Inflammatory macrophage treated with lipopolysaccharide for 1 hour (primary cell): ENCODE measurements at places on chromosomes 12 and 14.
A peak's percentile ranks its signal among the peaks of the same experiment; 100 is the strongest.

GRCh38 chr14:90960818-90961217, 99.6 kb downstream of the RPS6KA5 start:
- DNase-seq = no peak

- DNase-seq = no peak
Observed at GRCh38 chr14:35384455-35385041, 20.0 kb downstream of the NFKBIA start.

DNA sequence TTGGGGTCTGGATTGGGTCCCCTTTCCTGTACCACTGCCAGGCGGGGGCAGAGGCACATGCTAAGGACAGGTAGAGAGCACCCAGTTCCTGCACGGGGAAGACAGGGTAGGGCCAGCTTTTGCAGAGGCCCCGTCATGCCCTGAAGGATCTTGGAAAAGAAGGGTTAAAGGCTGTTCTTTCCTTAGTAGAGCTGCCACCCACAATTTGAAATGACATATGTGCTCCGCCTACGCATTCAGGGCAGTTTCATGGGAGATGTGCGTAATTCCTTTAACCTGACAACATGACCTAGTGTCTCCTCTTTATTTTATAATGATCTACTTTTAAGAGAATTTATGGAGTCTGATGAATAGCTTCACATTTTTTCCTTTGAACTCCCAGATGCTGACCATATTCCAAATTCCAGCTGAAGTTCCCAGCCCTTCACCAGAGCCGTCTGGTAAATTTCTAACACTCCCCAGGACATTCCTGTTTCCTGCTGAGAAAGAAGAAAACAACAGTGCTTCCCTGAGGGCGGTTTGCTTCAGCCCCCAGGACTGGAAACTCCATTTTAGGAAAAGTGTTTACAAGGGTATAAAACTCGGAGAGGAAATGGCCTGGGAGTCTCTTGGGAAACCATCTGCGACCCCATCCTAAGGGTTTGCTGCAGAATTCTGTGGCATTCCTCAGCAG, 58.9 kb upstream of the PLEKHG3 start:
- DNase-seq = peak; percentile 69

GRCh38 chr12:27762757-27763156, 17.3 kb upstream of the KLHL42 start:
- no peak for DNase-seq

DNA sequence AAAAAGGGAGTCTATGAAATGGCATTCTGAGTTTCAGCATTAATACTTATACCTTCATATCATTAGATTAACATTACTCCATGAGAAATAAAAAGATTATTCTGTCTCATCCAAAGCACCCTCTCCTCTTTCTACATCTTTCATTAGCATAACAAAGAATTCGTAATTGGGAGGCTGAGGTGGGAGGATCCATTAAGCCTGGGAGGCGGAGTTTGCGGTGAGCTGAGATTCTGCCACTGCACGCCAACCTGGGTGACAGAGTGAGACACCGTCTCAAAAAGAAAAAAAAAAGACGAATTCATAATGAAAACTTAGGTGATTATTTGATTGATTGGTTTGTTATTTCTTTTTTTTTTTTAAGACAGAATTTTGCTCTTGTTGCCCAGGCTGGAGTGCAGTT, 1.8 kb upstream of the CDK17 start:
- DNase-seq = no peak

- DNase-seq = no peak
Observed at GRCh38 chr12:51362747-51363342, 16.4 kb upstream of the CELA1 start.

- DNase-seq = peak; percentile 77
Observed at GRCh38 chr14:60981633-60982455, 799 bp downstream of the SLC38A6 start.

DNA sequence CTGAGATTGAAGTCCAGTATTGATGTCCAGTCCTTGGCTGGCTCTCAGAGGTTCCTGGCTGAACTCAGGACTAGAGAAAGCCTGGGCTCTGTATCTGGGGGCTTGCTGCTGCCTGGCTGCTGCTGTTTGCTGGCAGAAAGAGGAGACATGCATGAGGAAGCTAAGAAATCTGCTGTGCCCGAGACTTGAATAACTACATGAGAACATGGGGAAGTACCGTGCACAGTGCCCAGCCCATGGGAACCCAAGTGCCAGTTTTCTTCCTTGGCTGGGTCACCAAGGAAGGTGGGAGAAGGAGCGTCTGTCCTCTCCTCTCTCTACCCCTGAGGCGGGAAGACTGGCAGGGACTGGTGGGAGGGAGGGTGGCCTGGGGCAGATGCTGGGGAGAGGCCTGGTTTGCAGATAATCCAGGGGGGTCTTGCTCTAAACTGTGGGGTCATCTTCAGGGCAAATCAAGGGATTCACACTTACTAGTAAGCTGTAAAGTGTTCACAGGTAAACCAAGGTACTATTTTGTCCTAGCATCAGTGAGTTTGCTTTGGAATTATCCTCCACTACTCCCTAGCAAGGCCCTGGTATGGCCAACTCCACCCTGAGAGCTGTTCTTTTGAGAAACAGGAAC, 13.8 kb upstream of the ZFP36L1 start:
- DNase-seq = peak; percentile 58

DNA sequence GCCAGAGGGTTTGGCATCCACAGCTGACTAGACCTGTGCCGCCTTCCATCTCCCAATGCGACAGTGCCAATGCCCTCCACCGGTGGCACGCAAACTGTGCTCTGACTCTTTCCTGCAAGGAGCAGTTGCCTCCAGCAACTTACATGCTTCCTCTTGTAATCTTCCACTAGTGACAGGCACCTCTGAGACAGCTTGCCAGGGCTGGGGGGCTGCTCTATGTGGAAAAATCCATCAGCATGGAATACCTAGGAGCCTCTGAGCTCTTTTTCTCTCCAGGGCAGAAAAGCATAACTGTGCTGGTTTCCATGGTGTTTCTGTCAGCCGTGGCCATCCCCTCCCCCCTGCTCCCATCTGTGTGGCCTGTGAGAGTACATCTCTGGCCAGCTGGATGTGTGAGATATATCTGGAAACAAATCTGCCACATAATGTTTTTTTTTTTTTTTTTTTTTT, 110.6 kb downstream of the MYRFL start:
- DNase-seq = no peak

DNA sequence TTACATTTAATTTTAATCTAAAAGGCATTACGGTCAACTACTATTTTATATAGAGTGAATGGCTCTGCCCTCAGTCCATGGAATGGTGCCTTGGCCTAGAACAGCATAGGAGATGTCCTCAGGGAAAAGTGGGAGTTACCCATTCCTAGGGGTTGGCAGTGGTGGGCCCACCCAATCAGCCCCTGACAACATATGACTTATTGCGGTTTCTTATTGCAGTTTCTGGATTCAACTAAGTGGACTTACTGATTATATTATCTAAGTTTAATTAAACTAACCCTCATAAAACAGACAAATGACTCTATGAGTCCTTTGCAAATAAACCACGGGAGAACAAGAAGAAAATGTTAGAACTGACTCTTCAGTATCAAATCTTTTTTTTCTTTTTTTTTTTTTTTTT, 2.3 kb upstream of the PPP2R5E start:
- no peak for DNase-seq

GRCh38 chr12:109359131-109359690, 11.5 kb downstream of the MYO1H start:
- no peak for DNase-seq

GRCh38 chr14:77124345-77125280, 17.0 kb downstream of the ZDHHC22 start:
- peak; percentile 59 for DNase-seq

GRCh38 chr14:33259764-33260163, 321.1 kb downstream of the NPAS3 start:
- DNase-seq = no peak

- no peak for DNase-seq
Observed at GRCh38 chr12:52683575-52684300, 3.5 kb upstream of the KRT1 start.

GRCh38 chr12:22306311-22306710, 28.2 kb downstream of the ST8SIA1 start:
- DNase-seq = no peak

- no peak for DNase-seq
Observed at GRCh38 chr14:82757776-82758175, 1224.1 kb upstream of the SEL1L start.

DNA sequence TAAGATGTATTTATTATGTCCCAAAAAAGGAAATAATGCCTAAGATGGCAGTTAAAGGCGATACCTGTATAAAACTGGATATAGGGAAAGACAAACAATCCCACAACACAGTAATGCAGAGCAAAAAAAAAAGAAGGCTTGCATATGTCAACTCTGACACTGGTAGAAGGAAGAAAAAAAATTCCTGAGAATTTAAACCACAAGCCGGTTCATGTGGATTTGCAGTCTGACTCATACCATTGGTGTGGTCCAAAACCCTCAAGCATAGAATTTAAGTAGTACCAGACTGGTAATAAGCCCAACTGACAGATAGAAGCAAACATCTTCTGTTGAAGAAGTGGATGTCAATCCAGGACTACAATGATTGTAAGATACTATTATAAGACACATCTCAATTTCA, 7.2 kb downstream of the DNAI7 start:
- DNase-seq = no peak

DNA sequence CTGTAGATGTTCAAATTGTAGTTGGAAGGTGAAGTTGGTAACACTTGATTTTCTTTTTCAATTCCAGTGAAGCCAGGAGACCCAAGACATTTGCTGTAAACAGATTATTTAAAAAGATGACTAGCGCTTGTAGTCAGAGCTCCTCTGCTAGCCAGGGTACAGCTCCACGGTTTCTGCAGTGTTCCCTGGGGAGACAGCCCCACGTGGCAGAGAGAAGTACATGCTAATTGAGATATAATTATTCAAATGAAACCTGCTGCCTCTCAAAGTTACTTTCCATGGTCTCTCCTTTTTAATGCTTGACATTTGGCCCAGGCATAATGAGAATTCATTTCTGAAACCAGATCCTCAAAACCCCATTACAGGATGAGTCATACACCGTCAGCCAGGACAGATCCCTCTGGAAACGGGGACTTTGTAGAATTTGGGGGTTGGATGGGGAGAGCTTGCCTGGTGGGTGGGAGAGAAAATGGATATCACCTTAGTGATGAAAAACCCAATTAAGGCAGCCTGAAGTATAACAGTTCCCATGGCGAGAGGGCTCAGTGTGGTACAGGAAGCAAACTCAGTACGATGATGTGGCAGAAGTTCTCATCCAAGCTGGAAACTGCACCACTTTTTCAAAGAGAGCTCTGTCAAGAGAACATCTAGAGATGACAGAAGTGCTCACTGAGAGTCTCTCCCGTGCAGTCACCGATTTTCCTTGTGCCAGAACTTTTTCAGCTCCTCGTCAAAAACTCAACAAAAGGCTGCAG, 637.7 kb upstream of the TMEM132C start:
- no peak for DNase-seq

GRCh38 chr14:77950371-77951063, 150.6 kb downstream of the ADCK1 start:
- DNase-seq = no peak

DNA sequence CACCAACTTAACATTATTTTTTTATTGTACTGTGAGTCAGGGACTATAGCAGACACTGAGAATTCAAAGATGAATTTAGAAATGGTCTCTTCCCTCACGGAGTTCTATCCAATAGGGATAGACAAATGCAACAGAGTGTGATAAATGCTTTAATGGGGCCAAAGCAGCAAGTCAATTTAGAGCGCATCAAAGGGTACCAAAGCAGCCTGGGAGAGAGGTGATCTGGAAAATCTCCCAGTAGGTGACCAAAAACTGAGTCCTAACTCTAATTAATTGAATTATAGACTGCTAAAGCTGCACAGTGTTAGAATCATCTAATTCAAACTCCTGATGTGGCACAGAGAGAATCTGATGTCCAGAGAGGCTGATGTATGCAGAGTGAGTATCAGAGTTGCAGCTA, 2.6 kb downstream of the LIN7A start:
- DNase-seq = no peak

GRCh38 chr14:59091404-59091803, 97.1 kb upstream of the DAAM1 start:
- DNase-seq = no peak

- no peak for DNase-seq
Observed at GRCh38 chr14:86141966-86142365, 612.0 kb downstream of the FLRT2 start.

GRCh38 chr14:64213086-64213485, 81.1 kb downstream of the ESR2 start:
- no peak for DNase-seq

DNA sequence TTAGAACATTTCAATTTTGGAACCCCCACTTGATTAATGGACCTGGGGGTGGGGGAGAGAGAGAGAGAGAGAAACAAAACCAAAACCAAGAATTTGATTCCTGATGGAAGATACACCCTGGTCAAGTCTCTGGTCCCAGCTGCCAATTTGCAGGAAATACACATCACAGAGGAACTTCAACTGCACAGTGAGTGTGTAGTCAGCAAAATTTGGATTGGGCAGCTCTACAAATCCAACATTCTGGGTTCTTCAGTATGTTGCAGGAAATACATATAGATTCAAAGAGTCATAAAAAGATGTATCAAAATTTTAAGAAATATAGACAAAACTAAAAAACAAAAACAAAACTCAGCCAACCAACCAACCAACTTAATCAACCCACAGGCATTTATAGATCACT, 17.4 kb downstream of the DNAH10 start:
- DNase-seq = no peak

- DNase-seq = no peak
Observed at GRCh38 chr14:55889124-55889523, 229.1 kb upstream of the PELI2 start.

- DNase-seq = no peak
Observed at GRCh38 chr14:85003805-85004204, 526.1 kb upstream of the FLRT2 start.

DNA sequence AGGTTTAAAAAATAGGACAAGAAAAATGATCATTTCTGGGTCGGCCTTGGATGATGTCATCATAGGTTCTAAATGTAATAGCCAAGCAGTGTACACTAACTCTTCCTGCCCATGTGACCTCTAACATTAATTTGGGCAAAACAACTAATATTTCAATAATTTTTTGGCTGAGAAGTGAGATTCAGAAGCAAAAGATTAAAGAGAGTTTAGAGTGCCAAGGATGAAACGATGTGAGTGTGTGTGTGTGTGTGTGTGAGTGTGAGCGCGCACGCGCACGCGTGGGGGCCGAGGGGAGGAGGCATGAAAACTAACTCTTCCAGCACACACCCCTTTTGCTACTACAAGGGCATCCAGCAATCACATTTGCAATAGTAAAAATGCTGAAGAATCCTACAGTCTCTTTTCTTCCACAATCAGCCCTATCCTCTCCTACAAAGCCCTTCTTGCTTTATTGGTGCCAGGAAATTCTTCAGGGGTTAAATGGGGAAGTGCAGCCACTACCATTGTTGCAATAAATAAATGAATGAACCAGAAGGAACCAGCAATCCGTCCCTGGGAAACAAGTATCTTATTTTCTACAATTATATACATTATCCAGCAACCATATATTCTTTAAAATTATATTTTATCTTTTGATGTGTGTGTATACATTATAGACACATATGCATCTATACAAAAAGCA, 52.9 kb downstream of the PEBP1 start:
- DNase-seq = peak; percentile 22

GRCh38 chr14:76698191-76698590, 63.1 kb upstream of the VASH1 start:
- DNase-seq = no peak

- no peak for DNase-seq
Observed at GRCh38 chr14:104871656-104872468, 6.8 kb downstream of the CEP170B start.

GRCh38 chr12:27359578-27360340, 27.1 kb downstream of the BMAL2 start:
- DNase-seq = no peak

- DNase-seq = peak; percentile 99
Observed at GRCh38 chr14:75609606-75610475, 31.4 kb downstream of the FLVCR2 start.

- no peak for DNase-seq
Observed at GRCh38 chr14:33062476-33062875, 123.8 kb downstream of the NPAS3 start.
